ENCODE measurements at places on chromosomes 5 and 9.

DNA sequence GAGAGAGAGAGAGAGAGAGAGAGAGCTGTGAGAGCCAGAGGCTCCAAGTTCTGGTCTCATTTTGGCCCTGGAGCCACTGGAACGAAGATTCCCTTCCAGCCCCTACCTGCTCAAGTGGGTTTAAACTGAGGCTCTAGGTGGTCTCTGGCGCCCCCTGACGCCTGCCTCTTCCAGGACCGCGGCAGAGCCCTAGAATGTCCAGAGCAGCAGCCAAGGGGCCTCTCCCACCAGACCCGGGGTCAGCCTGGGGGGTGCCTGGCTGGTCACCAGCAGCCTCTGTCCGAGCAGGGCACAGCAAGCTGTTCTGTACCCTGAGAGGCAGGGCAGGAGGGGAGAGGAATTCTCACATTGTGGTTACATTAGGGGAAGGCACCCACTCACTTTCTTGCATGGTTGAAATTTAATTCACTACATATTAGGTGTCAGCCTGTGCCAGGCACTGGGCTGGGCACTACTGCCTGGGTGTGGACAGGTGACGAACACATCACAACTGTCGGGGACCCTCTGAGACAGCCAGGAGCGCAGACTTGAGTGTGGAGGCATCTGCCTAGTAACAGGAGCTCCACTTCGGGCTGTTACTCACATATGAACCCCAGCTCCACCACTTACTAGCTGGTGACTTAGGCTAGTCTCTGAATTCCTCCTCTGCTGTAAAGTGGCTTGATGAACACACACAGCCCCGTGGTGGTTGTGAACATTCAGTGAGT, 44.5 kb downstream of the AMBP start:
- no peak for DNase-seq

- DNase-seq, result no peak
These were observed 3.8 kb upstream of the PTGS1 start for GRCh38 chr9:122367065-122367464.

GRCh38 chr9:116689486-116690032, 2.5 kb downstream of the TRIM32 start:
- no peak for DNase-seq

DNA sequence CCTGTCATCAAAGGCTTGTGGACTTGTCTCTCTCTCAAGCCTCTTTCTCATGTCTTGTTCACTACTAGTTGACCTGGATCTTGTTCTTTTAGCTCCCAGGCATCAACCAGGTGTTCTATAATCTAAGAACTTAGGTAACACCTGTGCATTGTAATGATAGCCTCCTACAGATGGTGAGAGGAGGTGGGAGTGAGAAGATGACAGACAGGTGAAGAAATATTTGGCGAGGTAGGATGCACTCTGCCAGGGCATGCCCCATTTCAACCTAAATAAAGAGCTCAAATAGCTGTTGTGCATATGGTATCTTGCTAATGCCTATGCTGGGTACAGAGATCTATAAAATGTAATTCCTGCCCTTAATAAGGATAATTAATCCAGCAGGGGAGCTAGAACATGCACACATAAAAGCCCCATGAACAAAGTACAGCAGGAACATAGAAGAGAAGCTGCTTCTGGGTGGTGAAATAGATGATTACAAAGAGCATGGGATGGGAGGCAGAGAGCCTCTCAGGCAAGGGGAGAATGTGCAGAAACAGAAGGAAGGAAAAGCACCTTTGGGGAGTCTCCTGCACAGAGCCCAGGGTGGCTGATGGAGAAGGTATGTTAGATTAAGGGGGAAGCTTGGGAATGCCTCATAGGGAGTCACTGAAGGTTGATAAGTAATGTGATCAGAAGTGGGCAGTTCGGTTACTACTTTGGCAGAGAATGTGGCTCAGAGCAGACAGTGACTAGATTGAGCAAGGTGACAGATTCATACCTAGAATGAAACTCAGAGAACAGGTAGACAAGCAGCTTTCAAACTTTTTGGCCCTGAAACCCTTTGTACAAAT, 28.0 kb upstream of the PLIN2 start:
- DNase-seq, result no peak

DNA sequence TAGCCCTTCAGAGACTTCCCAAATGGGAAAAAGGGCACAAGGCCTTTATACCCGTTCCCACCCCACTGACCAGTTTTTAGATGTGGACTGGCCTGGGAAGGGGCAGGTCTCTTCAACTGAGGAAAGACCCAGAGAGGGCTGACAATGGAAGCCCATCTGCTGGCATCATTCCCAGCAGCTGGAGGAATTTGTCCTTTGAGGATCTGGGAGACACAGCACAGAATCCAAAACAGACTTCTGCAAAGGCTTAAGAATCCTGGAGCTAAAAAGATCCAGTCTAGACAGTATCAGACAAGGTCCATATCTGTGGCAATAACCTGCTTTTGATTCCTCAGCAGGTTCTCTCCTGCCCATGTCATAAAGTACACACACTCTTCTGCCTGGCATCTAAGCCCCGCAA, 329.2 kb downstream of the TMEM167A start:
- DNase-seq, result no peak

DNA sequence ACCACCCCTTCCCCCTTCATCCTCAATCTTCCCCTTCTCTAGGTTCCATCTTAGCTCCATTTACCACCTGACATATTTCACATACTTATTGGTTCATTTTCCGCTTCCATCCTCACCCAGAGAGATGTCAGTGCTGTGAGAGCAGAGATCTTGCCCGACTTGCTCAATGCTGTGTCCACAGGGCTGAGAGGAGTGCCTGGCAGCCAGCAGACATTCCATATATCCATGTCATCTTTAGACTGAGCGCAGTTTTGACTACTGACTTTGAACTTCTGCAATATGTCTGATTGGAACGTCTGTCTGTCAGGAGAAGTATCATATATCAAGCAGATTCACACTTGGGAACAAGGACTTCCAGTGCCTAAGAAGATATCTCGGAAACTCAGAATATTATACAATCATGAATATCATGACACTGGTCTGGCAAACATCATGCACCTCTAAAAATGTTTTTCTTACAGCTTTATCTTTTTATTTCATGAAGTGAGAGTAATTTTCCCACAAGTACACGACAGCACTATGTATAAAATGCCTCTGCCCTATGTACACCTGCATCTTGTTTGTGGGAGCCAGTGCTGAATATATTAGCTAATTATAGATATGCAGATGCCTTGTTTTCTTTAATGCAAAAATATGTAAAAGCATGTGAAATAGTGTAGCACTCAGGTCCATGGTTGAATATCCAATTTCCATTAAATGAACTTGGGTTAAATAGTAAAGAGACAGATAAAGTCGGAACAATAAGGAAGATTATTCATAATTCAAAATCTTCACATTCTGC, 454.0 kb upstream of the DAP start:
- no peak for DNase-seq

DNA sequence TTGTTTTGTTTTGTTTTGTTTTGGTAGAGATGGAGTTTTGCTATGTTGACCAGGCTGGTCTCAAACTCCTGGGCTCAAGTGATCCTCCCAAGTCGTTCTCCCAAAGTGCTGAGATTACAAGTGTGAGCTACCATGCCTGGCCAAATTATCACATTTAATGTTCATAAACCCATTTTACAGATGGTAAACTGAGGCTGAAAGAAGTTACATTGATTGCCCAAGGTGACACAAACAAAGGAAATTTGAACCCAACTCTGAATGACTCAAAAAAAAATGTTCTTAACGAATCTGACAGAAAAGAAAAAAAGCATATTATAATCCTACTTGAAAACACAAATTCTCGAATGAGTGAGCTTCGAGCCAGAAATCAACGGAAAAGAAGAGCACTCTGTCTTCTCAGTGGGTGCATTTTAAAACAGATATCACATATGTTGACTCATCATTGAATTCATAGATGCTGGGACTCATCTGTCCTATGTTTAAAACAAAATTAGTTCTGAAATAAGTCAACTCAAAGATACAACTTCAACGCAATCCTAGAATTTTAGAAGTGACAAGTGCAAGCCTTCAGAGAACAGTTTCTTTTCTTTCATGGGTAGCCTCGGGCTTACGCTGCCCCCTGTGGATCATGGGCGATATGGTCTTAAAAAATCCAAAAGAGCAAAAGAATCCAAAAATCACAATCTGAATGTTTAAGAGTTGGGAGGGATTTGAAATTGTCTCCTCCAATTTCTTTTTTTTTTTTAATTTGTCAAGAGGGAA, 28.4 kb downstream of the TIMD4 start:
- peak; percentile 8 for DNase-seq

DNA sequence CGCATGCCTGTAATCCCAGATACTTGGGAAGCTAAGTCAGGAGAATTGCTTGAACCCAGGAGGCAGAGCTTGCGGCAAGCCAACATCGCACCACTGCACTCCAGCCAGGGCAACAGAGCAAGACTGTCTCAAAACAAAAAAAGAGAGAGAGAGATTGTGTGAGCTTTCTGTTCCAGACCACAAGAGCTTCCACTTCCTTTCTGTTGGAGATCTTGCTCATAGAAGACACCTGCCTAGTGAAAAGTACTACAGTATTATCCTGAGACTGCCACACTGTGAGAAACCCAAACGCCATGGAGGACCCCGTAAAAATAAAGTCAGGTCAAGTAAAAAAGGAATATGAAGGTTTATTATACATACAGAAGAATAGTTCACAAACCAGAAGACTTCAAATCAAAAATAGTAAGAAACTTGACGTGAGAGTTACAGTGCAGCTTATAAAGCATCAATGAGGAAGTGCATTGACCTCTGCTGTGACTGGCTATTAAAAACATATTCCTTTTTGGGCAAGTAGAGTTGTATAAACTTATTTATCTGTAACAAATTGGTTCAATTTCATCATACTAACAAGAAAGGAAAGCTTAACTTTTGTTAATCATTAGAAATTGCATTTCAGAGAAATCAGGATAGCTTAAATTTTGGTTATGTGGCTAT, 4.3 kb upstream of the EMB start:
- peak; percentile 63 for DNase-seq

DNA sequence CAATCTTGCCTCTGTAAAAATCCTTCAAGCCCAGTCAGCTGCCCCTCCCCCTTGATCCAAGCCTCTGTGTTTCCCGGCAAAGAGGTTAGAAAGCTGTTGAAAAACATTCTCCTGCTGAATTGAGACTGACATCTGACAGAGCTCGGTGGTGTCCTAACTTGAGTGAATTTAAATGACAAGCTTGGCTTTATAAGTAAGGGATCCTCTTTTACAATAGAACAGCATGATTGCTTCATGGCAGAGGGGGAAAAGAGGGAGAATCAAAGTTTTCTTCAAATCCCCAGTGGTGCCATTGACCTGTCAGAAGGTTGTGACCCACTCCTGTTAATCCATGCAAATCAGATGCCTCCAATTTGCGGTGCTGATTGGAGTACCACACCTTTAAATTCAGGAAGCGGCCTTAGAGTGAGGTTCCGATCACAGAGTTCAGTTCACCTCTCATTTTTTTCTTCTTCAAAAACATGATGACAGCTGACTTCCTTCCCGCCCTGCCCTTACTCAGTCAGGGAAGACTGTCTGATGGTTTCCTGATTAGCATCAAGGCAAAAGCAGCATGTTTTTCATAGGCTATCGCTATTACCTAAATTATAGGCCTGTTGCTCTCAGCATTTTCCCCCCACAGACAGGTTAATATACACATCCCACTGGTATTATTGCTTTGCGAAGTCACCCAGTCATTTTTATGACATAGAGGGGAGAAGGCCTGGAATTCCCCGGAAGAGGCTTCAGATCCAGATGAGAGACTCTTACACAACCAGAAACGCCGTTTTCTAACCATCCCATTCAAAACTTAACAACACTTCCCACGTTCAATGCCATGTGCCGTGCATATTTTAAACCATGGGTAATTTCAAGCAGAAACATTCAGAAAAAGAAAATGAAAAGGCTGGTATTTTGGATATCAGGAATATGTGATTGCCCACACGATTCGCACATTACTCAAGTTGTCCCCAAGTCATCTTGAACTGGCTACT, 141.4 kb downstream of the EBF1 start:
- no peak for DNase-seq

GRCh38 chr5:153584126-153584959, 93.9 kb downstream of the GRIA1 start:
- DNase-seq, result no peak

DNA sequence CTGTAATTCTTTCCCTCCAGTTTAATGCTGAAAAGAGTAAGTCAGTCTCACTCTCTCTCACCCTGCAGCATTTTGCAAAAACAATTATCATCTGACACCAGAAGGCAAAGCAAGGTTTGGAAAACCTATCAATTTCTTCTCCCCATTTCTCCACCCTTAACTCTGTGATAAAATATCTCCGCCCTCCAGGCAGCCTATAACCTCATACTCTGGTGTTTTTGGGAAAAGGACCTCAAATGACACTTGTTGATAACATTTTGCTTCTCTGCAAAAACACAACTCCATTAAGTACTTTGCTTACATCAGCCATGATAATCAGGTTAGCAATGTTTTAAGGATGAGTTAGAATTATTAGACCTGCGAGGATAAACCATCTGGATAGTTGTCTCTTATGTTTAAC, 2.3 kb downstream of the ANKH start:
- DNase-seq, result no peak

- DNase-seq, result no peak
These were observed 398.3 kb downstream of the IRX2 start for GRCh38 chr5:2353211-2353610.

DNA sequence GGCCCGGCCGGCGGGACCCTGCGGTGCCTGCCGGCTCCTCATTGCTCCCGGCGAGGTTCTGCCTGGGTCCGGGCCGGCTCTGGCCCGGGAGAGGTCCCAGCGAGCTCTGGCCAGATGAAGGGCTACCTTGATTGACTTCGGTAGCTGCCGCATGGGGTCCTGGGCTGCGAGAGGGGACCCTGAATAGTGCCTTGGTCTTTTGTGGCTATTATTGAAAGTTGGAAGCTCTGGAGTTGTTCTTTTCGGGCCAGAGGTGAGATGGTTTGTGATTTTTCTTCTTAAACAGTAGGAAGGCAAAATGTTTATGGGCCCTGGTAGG, 635 bp downstream of the NAA35 start:
- DNase-seq, result no peak

GRCh38 chr5:76445063-76445462, 42.0 kb downstream of the IQGAP2 start:
- no peak for DNase-seq

DNA sequence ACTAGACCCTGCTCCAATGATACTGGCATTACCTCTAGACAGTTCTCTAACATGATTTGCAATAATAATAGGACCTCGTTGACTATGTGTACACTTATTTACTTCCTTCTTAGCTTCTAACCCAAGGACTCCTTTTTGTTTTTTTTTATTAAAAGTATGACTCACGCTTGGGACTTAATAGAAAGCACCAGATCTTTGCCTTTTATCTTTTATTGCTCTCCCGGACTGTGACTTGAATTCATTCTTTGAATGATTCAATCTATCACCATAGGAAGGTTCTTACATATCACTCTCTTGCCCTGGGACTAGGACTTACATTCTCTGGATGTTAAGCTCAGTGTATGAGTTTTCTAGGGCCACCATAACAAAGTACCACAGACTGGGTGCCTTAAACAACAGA, 9.0 kb downstream of the C9 start:
- no peak for DNase-seq

All from T-helper 2 cell (primary cell).